Ovary (tissue), 10 donors: ENCODE measurements at places on chromosomes 3 and 15. TPM values are rescaled to one million over a fixed set of nuclear protein-coding genes. Genes with fewer than 3 reads are reported as not detected.

The GMNC gene
- polyA plus RNA-seq: 0.10 TPM

The SLC24A5 gene
- polyA plus RNA-seq: not detected

The TTLL13 gene
- polyA plus RNA-seq: 0.33 TPM

The PDHB gene
- 43.4 TPM for polyA plus RNA-seq
